ENCODE measurements at places on chromosomes 5 and 9.

DNA sequence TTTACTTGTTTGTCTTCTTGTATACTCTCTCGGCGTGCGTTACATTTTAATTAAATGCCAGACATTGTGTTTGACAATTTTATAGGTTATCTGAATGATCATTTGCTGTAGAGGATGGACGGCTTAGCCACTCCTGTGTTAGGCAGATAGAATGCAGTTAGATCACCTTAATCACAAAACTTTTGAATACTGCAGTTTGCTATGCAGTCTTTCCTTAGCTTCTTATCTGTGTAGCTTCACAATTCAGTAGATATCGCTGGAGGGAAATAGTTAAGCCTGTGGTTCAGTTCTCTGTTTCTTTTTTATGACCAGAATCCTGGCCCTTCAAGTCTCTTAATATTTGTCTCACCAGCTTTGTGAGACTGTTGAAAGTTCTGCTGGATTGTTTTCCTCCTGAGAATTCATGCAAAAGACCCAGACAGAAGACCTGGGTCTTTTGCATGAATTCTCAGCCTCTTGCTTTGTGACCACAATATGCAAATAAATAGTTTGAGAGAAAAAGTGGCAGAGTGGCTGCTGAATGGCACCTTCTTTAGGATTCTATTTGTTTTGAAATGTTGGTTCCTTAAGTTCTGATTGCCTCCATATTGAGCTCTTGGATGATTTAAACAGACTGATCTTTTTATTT is 40.2 kb downstream of the RASA1 start:
- DNase-seq: no peak

- no peak for DNase-seq
Measured at GRCh38 chr5:56848206-56848605, 32.9 kb downstream of the MAP3K1 start.

DNA sequence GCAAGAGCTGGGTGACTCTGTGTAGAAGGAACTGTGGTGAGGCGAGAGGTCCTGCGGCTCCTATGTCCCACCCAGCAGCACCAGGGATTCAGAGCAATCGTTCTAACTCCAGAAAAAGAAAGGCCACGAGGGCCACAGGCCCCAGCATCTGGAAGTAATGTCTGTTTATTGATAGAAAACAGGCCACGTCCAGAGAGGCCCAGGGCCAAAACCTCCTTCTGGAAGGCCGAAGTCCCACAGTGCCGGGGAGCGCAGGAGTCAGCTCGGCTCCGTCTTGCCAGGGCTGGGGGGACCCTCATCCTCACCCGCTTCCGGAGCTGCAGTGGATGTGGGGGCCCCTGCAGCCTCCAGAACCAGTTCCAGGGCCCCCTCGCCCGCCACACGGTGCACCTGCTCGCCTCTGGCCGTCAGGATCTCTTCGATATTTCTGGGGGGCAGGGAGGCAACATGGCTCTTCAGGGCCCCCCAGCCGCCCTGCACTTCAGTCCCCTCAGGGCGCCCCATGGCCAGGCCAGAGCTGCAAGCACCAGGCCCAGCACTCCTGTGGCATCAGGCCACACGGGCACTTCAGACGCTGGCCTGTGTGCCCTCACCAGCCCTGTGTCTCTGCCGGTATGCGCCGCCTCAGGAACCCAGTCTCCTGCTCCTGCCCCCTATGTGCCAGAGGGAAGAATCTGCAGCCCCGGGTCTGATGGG is 1.6 kb downstream of the DNLZ start:
- no peak for DNase-seq

DNA sequence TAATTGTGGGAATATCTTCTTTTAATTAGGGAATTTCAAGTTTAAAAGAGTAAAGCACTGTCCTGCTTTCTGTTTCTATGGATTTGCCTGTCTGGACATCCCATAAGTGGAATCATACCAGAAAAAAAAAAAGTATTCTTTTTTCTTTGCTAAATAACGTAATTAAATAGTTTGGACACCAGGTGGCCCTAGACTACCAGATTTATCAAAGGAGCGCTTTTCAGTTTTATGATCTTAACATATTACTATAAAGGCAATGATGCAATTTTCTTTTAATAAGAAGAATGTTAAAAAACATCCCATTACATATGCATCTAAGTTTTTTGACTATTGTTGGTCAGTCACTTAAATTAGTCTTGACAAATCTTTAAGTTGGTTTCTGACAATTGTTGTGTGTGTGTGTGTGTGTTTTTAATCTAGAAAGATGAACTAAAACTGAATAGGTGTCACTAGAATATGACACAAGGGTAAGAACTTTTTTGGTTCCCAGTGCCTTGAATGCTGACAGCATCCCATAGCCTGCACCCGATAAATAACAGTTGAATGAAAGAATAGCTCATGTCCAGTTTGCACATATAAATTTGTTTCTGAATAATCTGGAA is 49.5 kb downstream of the C5orf22 start:
- peak; percentile 49 for DNase-seq

DNA sequence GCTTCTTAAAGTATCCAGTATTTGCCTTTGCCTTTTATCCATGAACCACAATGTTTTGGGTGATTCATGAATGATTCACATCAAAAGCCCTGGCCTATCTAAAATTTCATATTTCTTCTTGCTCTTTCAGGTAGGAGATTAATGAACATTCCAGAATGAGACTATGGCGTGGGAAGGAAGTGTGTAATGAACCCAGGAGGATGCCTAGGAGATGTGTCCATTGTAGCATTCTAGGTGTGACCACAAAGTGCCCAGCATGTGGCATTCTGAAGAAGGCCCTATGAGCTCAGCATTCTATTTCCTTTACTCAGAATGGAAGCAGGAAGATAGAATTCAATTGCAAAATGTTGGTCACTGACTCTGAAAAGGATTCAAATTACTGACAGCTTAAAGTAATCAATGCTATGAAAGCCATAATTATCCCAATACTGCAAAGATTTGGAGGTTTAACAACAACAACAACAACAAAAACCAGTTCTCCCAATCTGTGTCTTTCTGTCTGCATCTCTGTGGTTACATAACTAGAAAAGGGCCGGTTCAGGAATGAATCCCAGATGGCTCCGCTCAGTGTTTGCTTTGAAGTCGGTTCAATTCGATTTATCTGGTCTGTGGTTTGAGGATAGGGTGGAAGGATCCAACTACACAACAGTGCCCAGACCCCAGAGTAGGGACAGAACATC is 126.7 kb downstream of the FOXD1 start:
- DNase-seq: peak; percentile 89

DNA sequence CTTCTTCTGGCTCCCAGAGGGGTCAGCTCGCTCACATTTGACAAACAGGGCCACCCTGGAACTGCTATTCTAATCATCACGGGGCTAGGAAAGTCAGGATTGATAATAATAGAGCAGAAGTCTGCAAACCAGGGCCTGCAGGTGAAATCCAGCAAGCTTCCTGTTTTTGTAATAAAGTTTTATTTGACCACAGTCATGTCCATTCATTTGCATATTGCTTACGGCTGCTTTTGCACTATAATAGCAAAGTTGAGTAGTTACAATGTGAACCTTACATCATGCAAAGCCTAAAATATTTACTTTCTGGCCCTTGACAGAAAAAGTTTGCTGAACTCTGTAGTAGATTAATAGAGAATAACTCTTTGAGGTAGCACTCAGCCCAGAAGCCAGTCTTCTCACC is 63.2 kb upstream of the CTXN3 start:
- DNase-seq: no peak

DNA sequence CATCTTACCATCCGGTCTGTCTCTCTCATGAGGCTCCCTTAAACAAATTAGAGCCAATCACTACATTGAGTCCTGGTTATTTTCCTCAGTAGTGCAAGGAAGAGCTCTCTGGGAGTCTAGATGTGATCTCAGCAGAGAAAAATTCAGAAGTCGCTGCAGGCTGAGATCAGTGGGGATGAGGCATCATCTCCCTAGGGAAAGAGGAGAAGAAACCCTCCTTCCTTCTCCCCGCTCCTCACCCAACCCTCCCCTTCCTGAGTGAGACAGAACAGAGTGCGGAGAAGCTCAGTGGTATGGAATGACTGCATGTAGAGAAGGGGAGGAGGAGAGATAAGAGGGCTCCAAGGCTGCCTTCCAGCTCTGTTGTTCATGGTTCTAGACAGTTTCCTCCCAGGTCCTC is 80.5 kb downstream of the PAPPA start:
- peak; percentile 93 for DNase-seq
